ENCODE measurements at places on chromosomes 6 and 20.

- no peak for DNase-seq
Observed at GRCh38 chr6:91719414-91719813, 1132.5 kb upstream of the MAP3K7 start.

DNA sequence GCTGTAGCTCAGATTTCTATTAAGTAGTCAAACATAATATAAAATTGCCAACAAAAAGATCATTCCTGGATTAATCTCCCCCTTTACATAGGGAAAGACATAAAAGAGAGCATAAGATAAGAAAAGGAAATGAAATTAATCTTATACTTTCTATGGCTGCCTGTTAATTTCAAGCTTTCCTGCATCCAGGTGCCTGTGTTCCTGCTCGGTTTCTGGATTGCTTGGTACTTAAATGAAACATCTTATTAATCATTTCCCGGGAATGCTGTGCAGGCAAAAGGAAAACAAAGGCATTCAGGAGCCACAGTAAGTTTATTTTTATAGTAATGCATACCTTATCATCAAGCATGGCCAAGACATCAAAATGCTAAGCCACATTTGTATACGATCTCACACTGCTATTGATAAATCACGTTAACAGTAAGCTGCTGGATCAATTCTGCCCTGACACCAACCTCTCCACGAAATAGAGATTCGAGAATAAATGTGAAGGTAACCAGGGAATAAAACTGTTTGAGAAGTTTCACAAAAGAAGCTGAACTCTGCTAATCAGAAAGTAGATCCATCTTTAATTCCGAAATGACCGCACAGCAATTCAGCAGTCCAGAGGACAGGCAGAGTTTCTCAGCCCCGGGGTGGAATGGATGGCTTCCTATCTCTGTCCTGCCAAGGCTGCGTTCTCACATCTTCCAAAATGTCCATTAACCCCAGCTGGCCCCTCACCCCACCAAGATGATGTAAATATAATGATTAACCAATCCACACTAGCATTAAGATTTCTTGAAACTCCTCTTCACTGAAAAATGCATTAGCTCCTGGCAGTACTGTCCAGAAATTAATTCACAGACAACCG, 32.6 kb upstream of the APCDD1L start:
- DNase-seq: no peak

GRCh38 chr6:134938896-134939295, 11.0 kb downstream of the ALDH8A1 start:
- no peak for DNase-seq

DNA sequence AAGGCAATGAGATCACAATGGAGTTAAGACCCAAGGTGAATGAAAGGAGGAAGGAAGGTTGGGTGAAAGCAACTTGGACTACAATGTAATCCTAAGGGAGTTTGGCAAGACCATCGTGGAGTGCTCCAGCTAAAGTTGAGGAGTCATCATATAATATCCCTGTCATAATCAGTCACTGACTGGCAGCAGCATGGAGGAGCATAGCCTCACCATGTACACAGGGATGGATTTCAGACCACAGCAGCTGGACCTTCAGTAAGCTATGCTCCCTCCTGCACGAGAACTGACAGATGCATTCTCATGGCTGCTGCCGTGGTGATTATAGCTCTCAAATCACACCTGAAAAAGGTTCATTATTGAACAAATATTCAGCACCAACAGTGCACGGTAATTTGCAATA, 43.0 kb downstream of the GOPC start:
- DNase-seq: no peak

GRCh38 chr20:50256577-50256976, 65.9 kb downstream of the CEBPB start:
- no peak for DNase-seq

GRCh38 chr6:75430631-75431325, 62.8 kb downstream of the FILIP1 start:
- no peak for DNase-seq

GRCh38 chr6:143958839-143959399, 49.1 kb downstream of the PLAGL1 start:
- no peak for DNase-seq

- DNase-seq: peak; percentile 77
Observed at GRCh38 chr6:150373260-150373701, 4.5 kb downstream of the IYD start.

DNA sequence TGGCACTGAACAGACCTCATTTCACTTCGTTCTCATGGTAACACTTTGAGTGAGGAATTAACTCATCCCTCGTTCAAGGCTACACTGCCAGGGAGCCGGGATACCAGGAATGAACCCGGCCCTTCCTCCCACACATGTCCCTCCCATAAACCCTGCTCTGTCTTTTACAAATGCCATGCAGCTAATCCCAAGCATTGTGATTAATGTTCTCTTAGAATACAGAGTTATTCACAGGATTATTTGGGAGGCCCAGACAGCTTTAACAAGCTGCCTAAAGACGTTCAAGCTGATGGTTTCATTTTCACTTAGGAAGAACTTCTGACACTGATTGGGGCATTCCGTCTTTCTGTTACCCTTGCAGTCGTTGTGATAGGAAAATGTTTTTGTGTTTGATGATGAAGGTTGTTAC, 42.5 kb upstream of the CD83 start:
- no peak for DNase-seq

DNA sequence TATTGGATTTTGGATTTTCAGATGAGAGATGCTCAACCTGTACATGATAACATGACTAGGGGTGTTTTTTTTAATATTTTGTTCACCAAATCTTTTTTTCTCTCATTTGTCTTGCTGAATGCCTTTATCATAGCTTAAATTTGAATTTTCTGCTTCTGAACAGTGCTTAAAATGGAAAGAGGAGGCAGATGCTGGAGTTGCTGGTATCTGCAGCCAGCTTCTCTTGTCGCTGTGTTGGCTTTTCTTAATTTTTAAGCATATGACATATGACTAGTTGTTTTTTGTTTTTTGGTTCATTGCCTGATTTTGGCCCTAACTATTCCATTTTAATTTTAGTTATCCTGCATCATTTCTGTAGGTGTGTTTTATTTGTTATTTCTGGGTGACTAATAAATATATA, 196.1 kb downstream of the PLCB1 start:
- DNase-seq: no peak

DNA sequence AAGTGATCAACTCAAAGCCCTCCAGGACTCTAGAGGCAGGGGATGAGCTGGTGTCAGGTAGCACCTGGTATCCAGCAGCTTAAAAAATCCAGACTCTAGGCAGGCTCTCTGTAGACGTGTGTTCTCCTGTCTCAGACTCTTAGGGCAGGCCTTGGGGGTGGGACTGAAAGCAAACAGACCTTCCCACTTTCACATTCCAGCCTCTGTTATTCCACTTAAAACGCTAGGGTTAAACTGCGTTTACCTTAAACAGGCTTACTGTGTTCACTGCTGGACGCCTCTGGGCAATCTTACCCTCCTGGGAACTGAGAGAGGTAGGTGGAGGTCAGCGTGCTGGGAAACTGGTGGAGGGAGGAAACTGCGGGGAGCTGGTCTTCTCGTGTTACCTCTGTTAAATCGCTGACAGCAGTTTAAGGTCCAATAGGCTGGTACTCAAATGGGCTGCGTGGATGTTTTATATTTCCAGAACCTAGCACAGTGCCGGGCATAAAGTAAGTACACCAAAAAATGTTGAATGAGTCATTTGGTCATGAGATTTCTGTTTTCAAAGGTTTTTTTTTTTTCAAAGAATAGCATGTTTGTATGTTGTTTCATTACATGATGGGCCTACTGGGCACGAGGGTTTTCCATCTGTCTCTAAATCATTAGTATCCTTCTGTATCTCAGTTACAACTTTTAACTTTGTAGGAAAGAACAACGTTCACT, at the start of gene GCNT2:
TSS of gene GCNT2 (plus strand) at position 248 of the 705 bp plus-strand sequence. CDS start 7,561 bp downstream, outside the sequence.
- no peak for DNase-seq

DNA sequence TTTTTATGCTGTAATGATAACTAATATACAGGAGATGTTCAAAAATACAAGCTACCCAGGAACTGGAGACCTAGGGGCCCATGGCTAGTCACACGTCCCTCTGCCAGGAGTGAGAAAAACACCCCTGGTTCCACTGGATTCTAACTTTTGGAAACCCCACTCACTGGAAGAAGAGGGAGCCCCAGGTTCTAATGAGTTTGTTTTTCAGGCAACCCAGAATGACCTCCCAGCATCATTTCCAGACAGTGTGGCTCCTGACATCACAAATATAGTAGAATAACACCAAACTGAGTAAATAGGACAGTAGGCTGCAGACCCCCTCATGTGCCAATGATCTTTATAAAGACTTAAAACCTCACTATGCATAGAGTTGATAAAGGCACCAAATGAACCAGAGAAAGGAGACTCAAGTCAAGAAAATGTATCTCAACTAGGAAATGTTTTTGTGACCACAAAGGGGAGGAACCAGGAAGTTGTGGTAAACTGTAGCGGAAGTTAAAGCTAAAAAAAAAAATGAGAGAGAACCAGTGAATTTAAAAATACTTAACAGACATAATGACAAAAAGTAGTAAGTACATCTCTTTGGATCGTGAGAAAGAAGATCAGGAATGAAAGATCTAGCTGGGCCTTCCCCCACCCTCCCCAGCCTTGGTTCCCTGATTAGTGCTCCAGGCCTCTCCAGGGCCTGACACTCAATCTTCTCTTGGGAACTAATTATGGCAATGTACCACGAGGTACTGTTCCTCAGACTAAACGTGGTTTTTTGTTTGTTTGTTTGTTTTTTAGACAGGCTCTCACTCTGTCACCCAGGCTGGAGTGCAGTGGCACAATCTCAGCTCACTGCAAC, 19.8 kb downstream of the HLA-E start:
- no peak for DNase-seq

- no peak for DNase-seq
Observed at GRCh38 chr6:4363656-4364055, 228.3 kb upstream of the ECI2 start.

- no peak for DNase-seq
Observed at GRCh38 chr20:38926934-38927616, 858 bp downstream of the FAM83D start.

DNA sequence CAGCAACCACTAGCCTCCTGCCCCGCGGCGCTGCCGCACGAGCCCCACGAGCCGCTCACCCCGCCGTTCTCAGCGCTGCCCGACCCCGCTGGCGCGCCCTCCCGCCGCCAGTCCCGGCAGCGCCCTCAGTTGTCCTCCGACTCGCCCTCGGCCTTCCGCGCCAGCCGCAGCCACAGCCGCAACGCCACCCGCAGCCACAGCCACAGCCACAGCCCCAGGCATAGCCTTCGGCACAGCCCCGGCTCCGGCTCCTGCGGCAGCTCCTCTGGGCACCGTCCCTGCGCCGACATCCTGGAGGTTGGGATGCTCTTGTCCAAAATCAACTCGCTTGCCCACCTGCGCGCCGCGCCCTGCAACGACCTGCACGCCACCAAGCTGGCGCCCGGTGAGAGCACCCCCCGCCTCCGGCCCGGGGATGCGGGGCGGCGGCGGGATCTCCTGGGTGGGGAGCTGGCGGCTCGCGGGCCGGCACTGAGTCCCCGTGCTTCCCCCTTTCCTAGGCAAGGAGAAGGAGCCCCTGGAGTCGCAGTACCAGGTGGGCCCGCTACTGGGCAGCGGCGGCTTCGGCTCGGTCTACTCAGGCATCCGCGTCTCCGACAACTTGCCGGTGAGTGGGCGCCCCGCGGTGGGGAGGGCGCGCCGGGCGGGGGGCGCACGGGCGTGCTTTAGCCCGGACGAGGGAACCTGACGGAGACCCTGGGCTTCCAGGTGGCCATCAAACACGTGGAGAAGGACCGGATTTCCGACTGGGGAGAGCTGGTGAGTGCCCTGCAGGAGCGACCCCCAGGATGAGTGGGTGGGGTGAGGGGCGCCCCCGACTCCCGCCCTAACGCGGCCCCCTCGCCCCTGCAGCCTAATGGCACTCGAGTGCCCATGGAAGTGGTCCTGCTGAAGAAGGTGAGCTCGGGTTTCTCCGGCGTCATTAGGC, 585 bp downstream of the PIM1 start:
- no peak for DNase-seq

DNA sequence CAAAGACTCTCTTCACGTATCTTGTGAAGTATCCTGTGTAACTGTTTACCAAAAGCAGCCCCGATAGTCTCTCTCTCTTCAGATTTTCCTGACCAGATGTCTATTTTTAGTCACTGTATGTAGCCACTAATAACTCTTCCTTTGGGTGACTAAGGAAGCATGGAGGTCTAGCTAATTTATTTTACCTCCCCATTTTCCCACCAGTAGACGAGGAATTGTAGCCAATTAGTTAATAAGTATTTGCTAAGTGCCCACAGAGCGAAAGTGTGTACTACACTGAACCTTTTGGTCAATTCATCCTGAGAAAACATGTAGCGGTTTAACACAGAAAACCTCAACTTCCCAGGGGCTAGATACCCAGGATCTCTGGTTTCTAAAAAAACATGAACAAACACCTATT, 180.6 kb downstream of the TBX18 start:
- no peak for DNase-seq

DNA sequence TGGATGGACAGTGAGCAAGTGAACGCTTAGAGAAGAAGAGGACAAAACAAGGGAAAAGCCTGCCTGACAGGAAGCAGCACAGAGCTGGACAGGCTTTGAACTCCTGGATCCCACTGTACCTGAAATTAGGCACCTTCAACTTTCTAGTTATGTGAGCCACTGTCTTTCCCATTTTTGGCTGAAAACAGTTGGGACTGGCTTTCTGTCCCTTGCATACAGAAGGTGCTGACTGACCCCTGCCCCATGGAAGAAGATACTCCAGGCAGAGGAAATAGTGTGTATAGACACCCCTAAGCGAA, 122.8 kb downstream of the CEBPB start:
- DNase-seq: no peak

- no peak for DNase-seq
Observed at GRCh38 chr6:133693565-133693964, 195.3 kb upstream of the TCF21 start.

DNA sequence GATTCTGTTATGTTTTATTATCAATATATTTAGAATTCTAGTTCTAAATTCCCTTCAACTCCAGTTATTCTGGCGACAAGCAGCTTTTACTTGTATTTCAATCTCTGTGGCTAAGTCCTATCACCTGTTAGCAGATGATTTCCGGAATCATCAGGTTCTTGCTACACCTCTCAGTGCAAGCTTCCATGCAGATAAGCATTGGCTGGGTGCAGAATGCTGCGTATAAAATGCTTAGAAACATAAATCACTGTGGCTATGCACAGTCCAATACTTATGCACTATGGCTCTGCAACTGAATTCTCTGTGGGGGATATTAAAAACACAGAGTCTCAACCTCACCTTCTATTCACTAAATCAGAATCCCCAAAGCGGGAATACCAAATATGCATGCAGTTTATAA, 720.0 kb downstream of the EYS start:
- DNase-seq: no peak

- DNase-seq: peak; percentile 77
Observed at GRCh38 chr20:1434571-1435336, 31.9 kb downstream of the NSFL1C start.

DNA sequence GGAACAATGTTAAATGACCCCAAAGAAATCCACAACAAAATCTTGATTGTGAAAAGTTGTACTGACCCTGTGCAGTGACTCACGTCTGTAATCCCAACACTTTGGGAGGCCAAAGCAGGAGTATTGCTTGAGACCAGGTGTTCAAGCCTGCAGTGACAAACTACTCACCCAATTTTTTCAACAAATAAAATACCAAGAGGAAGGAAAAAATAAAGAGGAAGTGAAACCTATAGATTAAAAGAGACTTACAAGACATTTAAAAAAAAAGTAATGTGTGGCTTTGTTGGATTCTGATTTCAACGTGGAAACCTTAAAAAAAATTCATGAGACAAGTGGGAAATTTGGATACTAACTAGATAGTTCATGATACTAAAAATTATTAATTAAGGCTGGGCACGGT, 31.9 kb downstream of the GINS1 start:
- DNase-seq: no peak

GRCh38 chr20:49470922-49471321, 11.5 kb downstream of the KCNB1 start:
- DNase-seq: no peak

Data from GM04503 (cell line).